Aorta (tissue), 5 donors: ENCODE measurements at places on chromosomes 2 and 18. TPM values are rescaled to one million over a fixed set of nuclear protein-coding genes. Genes with fewer than 3 reads are reported as not detected.

Gene RNASEH1
- 20.1 TPM for total RNA-seq

Gene TSPYL6
- not detected for total RNA-seq

Gene SCN1A
- not detected for total RNA-seq

Gene EML6
- total RNA-seq: 2.7 TPM

Gene IL36G
- not detected for total RNA-seq

Gene ABCG5
- total RNA-seq: not detected

Gene IL1A
- total RNA-seq: 0.19 TPM

Gene COL5A2
- total RNA-seq: 81.0 TPM

Gene KLHL30
- 9.0 TPM for total RNA-seq

Gene CFC1
- total RNA-seq: not detected

DNA sequence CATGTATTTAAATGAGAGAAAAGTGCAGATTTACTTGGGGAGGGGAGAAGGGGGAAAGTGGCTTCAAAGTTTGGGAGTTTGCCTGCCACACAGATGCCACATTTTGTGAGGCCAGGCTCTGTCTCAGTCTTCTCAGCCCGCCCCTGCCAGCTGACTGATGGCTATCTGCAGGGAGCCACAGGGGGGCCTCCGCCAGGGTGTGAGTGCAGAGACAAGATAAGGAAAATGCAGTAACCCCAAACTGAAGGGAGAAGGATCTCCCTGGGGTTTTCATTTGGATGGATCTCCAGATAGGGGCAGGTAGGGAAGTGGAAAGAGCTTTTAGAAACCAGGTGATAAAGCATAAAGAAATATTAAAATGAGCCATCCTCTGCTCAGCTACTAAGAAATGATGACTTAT is 128.8 kb downstream of the ZNF521 start:
- no peak overlapping the region for H3K27ac ChIP-seq
- no peak for DNase-seq
- no peaks in the 10 kb centered on the region for H3K4me1 ChIP-seq
- H3K36me3 ChIP-seq: no peaks in the 10 kb centered on the region

- DNase-seq: no peak
- H3K4me3 ChIP-seq: no peak overlapping the region
- no peaks in the 10 kb centered on the region for H3K4me1 ChIP-seq
- no peaks in the 10 kb centered on the region for H3K36me3 ChIP-seq
- H3K27me3 ChIP-seq: no peaks in the 10 kb centered on the region
These were observed 191.5 kb upstream of the ATP5MC3 start for GRCh38 chr2:175372704-175373701.

GRCh38 chr2:183935005-183935404 is 663.3 kb upstream of the ZNF804A start:
- no peak overlapping the region for H3K4me3 ChIP-seq
- no peaks in the 10 kb centered on the region for H3K27me3 ChIP-seq
- no peak overlapping the region for H3K27ac ChIP-seq
- no peaks in the 10 kb centered on the region for H3K4me1 ChIP-seq
- DNase-seq: no peak

GRCh38 chr2:1748741-1749488 is 4.6 kb upstream of the PXDN start:
- H3K27ac ChIP-seq: no peak overlapping the region
- no peaks in the 10 kb centered on the region for H3K4me1 ChIP-seq
- H3K4me3 ChIP-seq: no peak overlapping the region
- DNase-seq: peak; percentile 35
- H3K27me3 ChIP-seq: no peaks in the 10 kb centered on the region

DNA sequence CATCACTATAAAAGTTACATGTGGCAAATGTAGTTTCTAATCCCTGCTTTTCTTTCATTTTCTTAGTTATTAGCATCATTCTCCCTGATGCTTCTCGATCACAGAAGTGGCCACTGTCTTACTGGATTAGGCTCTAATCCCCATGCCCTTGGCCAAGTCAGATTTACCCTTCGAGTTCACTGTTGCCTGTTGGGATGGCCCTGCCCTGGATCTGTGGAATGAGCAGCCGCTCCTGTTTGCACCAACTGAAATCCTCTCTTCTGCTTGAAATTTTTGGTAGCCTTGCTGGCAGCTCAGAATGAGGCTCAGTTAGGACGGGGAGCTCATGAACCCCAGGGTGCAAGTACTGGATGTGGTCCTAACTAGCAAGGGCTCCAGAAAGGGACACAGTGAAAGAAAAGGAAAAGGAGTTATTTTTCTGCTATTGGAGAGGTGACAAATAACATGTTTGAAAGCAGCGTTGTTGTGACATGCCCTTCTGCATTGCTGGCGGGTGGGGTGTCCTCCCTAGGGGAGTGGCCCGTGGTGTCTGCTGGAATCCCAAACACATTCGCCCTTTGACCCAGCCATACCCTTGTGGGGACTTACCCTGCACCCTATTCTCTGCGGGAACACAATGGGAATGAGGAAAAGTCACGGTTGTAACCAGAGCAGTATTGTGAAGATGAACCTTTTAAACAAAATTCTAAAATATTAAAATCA is 34.5 kb downstream of the RBFA start:
- H3K4me3 ChIP-seq: no peak overlapping the region
- H3K27me3 ChIP-seq: no peaks in the 10 kb centered on the region
- H3K4me1 ChIP-seq: no peaks in the 10 kb centered on the region
- DNase-seq: no peak
- no peak overlapping the region for H3K27ac ChIP-seq
- no peaks in the 10 kb centered on the region for H3K36me3 ChIP-seq

DNA sequence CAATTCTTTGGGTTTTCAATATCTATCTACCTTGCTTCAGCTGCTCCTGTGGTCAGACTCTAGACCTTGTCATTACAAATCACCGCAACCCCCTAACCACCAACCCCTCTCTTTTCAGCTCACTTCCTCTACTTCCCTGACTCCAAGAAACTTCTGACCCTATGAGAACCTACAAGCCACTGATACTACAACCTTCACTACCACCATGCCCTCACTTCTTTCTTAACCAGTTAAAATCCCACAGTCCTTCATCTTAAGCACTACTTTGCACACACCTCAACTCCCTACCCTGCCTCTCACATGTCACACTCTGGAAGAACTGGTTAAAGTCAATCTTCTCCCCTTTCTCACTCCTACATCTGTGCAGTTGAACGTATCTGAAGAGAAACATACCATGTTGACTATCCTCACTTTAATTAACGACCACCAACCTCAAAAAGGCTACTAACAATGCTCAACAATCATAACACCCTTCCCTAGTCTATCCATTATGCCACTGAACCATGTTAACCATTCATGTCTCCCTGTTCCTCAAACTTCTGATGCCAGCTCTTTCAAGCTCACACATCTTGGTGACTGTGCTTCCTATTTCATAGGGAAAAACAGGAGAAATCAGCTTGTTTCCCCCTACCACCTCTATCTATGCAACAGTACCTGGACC is 12.6 kb downstream of the EIF2AK3 start:
- peaks cover 9% of the 10 kb centered on the region for H3K4me1 ChIP-seq
- no peaks in the 10 kb centered on the region for H3K27me3 ChIP-seq
- H3K4me3 ChIP-seq: no peak overlapping the region
- peaks cover 4% of the 10 kb centered on the region for H3K36me3 ChIP-seq
- no peak overlapping the region for H3K27ac ChIP-seq

DNA sequence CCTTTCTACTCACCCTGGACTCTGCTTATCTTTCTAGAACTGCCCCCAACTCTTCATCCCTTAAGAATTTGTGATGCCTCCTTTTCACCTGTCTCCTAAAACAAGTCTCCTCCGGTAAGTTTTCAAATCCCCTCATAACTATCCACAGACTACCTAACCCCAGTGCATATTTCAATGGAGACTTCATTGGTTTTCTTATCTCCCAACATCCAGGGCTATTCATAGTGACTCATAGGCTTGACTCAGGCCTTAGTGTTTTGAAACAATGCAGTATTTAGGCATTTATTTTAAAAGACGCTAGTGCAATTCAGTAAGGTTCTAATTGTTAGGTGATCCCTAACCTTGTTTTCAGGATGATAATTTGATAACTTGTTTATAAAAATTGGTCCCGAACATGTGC is 399.2 kb downstream of the CPS1 start:
- H3K4me1 ChIP-seq: no peaks in the 10 kb centered on the region
- H3K36me3 ChIP-seq: no peaks in the 10 kb centered on the region
- DNase-seq: no peak
- no peak overlapping the region for H3K27ac ChIP-seq
- no peak overlapping the region for H3K4me3 ChIP-seq

DNA sequence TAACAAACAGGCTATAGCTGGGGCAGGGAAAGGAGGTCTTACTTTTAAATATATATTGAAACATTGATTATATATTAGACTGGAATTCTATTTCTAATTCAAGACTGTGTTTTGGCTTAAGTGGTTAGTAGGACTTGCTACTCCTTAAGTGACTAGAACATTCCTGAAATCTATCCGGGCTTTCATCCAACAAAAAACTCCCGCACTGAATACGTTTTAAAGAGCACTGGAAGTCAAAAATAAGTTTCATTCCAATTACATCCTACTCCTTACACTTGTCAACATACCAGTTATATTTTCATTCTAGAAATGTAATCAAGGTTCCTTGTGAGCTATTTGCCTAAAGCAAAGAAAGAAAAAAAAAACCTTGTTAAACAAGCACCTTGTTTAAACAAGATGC is 204.6 kb downstream of the SP3 start:
- no peaks in the 10 kb centered on the region for H3K27me3 ChIP-seq
- no peaks in the 10 kb centered on the region for H3K36me3 ChIP-seq
- H3K27ac ChIP-seq: no peak overlapping the region
- H3K4me3 ChIP-seq: no peak overlapping the region

- no peak within 1 kb of the TSS for H3K27ac ChIP-seq
- no peaks in the 10 kb centered on the region for H3K4me1 ChIP-seq
These were observed at the start of gene SLC9A2 for GRCh38 chr2:102619414-102620319. SLC9A2 (plus strand) TSS chr2:102619553; CDS start chr2:102619849, 296 bp downstream.

DNA sequence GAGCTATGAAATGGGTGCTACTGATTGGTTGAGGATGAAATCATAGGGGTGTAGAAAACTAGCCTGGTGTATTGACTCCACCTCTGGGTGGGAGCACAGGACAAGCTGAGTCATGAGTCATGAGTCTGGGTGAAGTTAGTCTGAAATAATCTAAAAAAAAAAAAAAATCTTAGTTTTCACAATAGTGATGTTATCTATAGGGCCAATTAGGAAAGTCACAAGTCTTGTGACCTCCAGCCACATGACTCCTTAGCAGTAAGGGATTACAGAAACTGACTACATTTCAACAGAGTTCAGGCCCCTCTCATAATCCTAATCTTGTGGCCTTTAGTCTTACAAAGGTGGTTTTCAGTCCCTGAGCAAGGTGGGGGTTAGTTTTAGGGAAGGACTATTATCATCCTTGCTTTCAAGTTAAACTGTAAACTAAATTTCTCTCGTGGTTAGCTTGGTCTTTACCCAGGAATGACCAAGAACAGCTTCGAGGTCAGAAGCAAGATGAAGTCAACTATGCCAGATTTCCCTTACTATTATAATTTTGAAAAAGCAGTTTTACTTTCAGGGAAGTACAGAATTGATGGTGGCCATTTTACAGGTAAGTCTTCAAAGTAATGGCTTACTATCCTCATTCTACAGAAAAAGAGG is 338.0 kb upstream of the GYPC start:
- H3K4me3 ChIP-seq: no peak overlapping the region
- H3K27me3 ChIP-seq: no peaks in the 10 kb centered on the region
- no peaks in the 10 kb centered on the region for H3K4me1 ChIP-seq
- no peak for DNase-seq
- H3K36me3 ChIP-seq: no peaks in the 10 kb centered on the region

GRCh38 chr2:179252423-179252822 is 12.2 kb downstream of the SESTD1 start:
- H3K36me3 ChIP-seq: no peaks in the 10 kb centered on the region
- peaks cover 6% of the 10 kb centered on the region for H3K4me1 ChIP-seq

- no peaks in the 10 kb centered on the region for H3K36me3 ChIP-seq
- no peak overlapping the region for H3K27ac ChIP-seq
- DNase-seq: no peak
- no peak overlapping the region for H3K4me3 ChIP-seq
- no peaks in the 10 kb centered on the region for H3K4me1 ChIP-seq
These were observed 369.7 kb upstream of the TRIB2 start for GRCh38 chr2:12347066-12347493.

GRCh38 chr2:102618452-102619413 is 620 bp upstream of the SLC9A2 start:
- no peaks in the 10 kb centered on the region for H3K36me3 ChIP-seq
- peak overlapping the region; percentile 11 for H3K4me3 ChIP-seq
- H3K27ac ChIP-seq: no peak overlapping the region
- no peaks in the 10 kb centered on the region for H3K27me3 ChIP-seq

DNA sequence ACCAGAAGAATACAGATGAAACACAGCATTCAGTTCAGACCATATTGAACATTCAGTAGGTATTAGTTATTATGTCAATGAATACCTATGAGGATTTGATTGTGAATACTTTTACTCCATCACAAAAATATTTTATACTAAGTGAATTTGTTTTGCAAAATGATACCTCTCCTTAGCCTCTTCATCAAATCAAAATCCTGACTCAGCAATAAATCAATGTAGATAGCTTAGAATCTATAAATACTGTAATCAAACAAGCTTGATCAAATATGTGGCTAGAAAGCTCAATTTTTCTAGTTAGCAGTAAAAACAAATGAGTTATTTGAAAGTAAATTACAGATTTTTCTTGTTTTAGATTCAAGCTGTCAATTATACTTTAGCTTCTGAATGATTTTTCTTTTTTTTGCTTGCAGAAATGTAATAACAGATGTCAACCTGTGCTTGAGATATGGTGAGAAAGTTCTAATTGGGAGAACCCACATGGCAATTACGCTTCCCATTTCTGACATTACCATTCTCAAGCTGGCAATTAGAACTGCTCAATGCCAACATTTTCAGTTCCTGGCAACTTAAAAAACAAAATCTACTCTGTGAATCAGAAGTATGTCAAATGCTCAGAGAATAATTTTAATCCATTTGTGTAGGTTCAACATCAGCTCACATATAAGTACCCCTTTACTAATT is 109.6 kb downstream of the PRELID3A start:
- no peaks in the 10 kb centered on the region for H3K36me3 ChIP-seq
- DNase-seq: no peak
- no peak overlapping the region for H3K27ac ChIP-seq
- H3K27me3 ChIP-seq: no peaks in the 10 kb centered on the region
- H3K4me1 ChIP-seq: peaks cover 9% of the 10 kb centered on the region
- no peak overlapping the region for H3K4me3 ChIP-seq

GRCh38 chr2:34159901-34160300 is 560.8 kb upstream of the FAM98A start:
- H3K36me3 ChIP-seq: no peaks in the 10 kb centered on the region
- H3K4me3 ChIP-seq: no peak overlapping the region
- no peak for DNase-seq
- no peaks in the 10 kb centered on the region for H3K4me1 ChIP-seq

DNA sequence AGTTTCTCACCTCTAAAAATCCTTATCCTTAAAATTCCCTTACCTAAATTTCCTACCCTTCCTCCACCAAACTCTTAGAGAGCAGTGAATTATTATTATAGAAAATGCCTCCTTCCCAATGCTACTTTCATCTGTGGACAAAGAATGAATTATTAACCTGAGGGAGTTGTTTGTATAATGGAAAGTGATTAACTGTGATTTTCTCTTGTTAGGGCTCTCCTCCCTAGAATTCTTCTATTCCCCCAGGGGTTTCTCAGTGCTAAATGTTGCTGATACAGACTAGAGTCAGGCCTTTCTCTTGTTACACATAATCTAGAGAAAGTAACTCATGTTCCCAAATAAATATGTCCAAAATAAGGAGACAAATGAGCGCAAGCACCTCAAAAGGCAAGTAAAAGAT is 23.3 kb downstream of the EPB41L5 start:
- DNase-seq: no peak
- no peak overlapping the region for H3K27ac ChIP-seq
- no peaks in the 10 kb centered on the region for H3K36me3 ChIP-seq
- H3K4me1 ChIP-seq: no peaks in the 10 kb centered on the region
- H3K4me3 ChIP-seq: no peak overlapping the region
- H3K27me3 ChIP-seq: no peaks in the 10 kb centered on the region
